ENCODE measurements at places on chromosomes 6 and 20. TPM values are rescaled to one million over a fixed set of nuclear protein-coding genes. Genes with fewer than 3 reads are reported as not detected.

Gene RING1
- 26.4 TPM for total RNA-seq

Gene ERVFRD-1
- total RNA-seq = not detected

Gene WFDC12
- total RNA-seq = not detected

Gene ADGRG6
- 29.9 TPM for total RNA-seq

Gene TAAR9
- total RNA-seq = not detected

Gene PREP
- total RNA-seq = 30.0 TPM

Gene SPACA1
- total RNA-seq = not detected

Gene VSX1
- total RNA-seq = not detected

Gene CHRNA4
- not detected for total RNA-seq

Gene C4B
- total RNA-seq = 2.1 TPM

Gene NKAIN4
- not detected for total RNA-seq

Measured in smooth muscle cell of the umbilical artery (primary cell).